ENCODE measurements at places on chromosomes 2 and 18.

- no peak for DNase-seq
These were observed 31.2 kb downstream of the SMAD7 start for GRCh38 chr18:48919547-48919946.

- DNase-seq: no peak
These were observed 71.4 kb upstream of the NOSTRIN start for GRCh38 chr2:168731002-168731401.

GRCh38 chr2:133342286-133343017 lies 225.8 kb downstream of the NCKAP5 start:
- no peak for DNase-seq

DNA sequence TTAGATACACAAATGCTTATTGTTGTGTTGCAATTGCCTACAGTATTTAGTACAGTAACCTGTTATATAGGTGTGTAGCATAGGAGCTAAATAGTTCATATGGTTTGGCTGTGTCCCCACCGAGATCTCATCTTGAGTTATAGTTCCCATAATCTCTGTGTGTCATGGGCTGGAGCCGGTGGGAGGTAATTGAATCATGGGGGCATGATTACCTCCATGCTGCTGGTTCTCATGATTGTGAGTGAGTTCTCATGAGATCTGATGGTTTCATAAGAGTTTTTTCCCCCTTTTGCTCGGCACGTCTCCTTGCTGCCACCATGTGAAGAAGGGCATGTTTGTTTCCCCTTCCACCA lies 190.5 kb upstream of the SESTD1 start:
- DNase-seq: no peak

DNA sequence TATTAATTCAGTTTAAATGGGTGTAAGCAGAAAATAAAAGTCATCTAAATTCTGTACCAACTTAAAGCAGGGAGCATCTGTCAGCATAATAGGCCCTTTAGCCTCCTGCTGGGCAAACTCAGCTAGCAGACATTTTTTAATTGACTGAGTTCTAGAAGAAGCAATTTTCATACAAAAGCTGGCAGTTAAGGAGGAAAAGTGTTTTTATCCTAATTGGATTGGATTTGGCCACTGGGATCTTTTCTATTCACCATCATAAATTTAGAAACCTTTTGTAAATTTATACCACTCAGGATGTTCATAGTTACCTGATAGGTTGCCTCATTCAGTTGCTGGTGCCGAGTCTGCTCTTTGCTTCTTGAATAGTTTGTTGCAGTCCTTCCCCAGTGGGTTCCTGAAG lies 262.7 kb upstream of the FSIP2 start:
- DNase-seq: no peak

DNA sequence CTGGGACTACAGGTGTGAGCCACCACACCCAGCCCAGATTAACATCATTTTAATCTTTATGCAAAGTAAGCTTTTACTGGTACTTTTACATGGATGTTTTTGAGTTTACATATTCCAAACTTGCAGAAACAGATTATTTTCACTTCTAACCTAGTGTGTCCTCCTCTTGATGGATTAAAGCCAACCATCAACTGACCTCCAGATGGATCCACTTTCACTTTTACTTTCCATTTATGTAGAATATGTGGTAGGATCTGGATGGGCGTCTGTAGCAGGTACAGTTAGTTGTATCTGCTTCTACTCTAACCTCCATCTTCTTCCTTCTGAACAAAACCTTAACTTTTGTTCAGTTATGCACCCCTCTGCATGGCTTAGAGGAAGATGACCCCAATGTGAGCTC lies 264.1 kb downstream of the CDH20 start:
- DNase-seq: no peak

- no peak for DNase-seq
These were observed 78.3 kb downstream of the ADAM23 start for GRCh38 chr2:206521612-206522011.

DNA sequence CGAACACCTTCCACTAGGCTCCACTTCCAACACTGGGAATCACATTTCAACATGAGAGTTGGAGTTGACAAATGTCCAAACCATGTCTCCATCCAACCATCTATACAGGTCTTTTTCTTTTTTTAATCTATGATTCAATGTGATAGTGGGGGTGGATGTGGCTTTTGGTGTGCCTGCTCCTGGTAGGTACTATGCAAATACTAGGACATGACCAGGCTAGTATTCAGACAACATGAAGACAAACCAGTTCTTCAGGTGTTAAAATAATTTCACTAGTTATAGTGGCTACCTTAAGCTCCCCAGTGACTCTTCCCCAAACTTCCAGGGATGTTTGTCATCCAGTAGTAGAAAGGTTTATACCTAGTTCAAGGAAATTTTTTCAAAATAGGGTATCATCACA lies 387.5 kb downstream of the CDH2 start:
- DNase-seq: no peak

GRCh38 chr18:36580874-36581750 lies 247.7 kb downstream of the TPGS2 start:
- DNase-seq: no peak

GRCh38 chr18:65091744-65092329 lies 659.0 kb upstream of the CDH7 start:
- DNase-seq: no peak

GRCh38 chr2:231245249-231246094 lies 47.0 kb downstream of the ARMC9 start:
- peak; percentile 24 for DNase-seq

- no peak for DNase-seq
These were observed 157.5 kb downstream of the CD8B2 start for GRCh38 chr2:106644623-106645022.

- DNase-seq: no peak
These were observed 208.3 kb upstream of the HDAC4 start for GRCh38 chr2:239609162-239609561.

- DNase-seq: no peak
These were observed 140.0 kb upstream of the CYP1B1 start for GRCh38 chr2:38215993-38216392.

DNA sequence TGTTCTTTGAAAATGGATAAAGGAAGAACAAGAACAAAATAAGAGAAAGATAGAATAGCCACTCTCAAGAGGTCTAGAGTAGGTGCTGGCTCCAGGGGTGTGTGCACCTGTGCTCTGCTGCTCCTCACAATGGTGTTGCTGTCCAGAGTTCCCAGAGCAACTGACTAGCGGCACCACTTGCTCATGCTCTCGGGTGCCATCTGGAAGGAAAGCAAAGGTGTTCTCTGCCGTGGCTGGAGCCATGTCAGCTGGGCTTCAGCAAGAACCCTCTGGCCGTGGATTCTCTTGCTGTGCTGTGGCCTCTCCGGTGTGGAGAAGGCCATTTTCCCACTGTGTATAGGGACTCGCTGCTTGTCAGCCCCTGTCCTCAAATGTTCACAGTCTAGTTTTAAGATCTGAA lies 114.6 kb upstream of the TEX51 start:
- DNase-seq: no peak

GRCh38 chr2:218402491-218402901 lies 2.8 kb downstream of the CTDSP1 start:
- DNase-seq: no peak

- DNase-seq: no peak
These were observed 25.5 kb downstream of the CENPO start for GRCh38 chr2:24818721-24819167.

DNA sequence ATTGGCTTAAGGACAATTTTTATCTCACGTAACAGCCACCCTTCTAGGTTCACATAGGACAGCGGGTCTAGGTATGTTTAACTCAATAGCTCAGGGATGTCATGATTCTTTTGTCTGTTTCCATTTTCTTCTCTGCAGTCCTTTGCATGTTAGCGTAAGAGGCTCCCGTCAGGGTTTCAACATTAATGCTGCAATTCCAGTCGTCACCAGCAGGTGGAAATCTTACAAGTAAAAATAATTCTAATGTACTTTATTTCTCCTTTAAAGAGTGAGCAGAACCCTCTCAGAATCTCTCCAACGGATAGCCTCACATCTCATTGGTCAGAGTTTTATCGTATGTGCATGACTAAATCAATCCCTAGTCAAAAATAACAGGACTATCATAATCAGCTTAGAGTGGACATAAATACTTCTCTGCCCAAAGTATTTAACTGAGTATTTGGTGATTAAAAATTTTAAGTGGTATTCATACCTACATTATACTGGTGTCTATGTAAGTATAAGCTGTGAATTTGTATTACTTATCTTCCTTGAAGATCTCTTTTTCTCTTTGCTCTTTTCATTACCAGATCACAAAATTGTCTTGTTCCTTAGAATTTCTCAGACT lies 487.2 kb upstream of the GCFC2 start:
- peak; percentile 17 for DNase-seq

DNA sequence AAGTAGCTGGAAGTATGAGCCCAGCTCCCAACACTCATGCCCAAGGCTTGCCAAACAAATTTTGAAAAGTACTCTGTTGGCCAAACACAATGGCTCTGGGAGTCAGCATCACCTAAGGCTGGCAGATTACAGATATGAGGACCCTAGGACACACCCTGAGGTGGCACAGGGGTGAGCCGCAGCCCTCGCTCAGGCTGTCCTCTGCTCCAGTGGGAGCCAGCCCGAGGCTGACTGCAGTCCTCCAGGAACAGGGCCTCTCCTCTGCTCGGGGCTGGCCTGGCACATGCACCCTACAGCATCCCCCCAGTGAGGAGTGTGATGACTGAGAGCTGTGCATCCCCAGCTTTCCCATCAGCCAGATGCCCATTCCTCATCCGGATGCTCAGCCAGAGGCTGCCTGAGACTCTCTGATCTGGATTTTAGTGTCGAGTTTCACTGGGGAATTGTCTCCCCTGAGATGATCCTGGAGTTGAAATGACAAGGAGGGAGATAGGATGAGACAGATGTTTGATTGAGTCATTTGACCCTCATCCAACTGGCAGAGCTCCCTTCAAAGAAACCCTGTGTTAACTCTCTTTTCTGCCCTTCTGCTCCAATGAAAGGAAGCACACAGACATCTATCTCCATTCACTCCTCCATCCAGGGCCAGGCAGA lies 269.3 kb upstream of the NCKAP5 start:
- no peak for DNase-seq

GRCh38 chr2:119117408-119117807 lies 41.1 kb downstream of the C1QL2 start:
- DNase-seq: no peak

GRCh38 chr2:111984213-111984604 lies 70.9 kb upstream of the TMEM87B start:
- DNase-seq: no peak

Data from CD4-positive, alpha-beta T cell treated with Interleukin-21 for 1 hour (primary cell).